Activated CD4-positive, alpha-beta T cell treated with anti-CD3 and anti-CD28 coated beads for 36 hours (primary cell): ENCODE measurements at places on chromosomes 2 and 18. TPM values are rescaled to one million over a fixed set of nuclear protein-coding genes. Genes with fewer than 3 reads are reported as not detected.

DNA sequence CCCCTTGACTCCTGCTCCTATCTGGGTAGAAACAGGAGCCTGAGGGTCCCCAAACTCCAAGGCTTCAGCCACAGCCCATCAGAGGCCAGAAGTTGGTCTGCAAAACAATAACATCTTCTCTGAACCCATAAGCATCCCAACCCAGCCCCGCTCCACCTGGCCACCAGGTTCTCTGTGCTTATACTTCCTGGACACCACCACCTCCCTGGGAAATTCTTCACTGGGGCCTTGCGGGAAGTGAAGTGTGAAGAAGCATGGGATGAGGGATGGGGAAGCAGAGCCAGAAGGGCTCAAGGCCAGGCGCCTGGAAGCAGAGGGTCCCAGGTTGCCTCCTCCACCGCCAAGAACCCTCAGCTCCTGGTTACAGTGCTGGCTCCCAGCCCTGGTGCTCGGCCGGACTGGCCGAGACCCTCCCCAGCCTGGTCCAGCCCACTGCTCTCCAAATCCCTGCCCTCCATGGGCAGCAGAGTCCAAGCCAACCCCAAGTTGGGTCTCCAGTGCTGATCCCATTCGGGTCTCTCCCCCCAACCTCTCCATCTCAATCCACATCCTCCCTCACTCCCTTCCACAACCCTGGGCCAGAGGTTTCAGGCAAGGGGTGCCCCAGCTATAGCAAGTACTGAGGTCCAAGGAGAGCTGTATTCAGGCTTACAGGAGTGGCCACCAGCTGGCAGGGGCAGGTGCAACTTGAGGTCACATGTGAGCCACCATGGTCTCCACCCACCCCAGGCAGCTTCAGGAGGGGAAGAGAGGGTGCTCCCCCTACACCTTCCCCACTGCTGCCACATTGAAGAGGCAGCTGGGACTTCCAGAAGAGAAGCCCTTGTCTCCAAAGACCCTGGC is 60.7 kb downstream of the TNS1 start:
- H3K4me3 ChIP-seq = no peak overlapping the region
- no peak for DNase-seq
- peaks cover 22% of the 10 kb centered on the region for H3K27me3 ChIP-seq
- H3K4me1 ChIP-seq = no peaks in the 10 kb centered on the region

- DNase-seq = no peak
- peaks cover 73% of the 10 kb centered on the region for H3K4me1 ChIP-seq
- no peaks in the 10 kb centered on the region for H3K27me3 ChIP-seq
- peaks cover 40% of the 10 kb centered on the region for H3K36me3 ChIP-seq
Measured at GRCh38 chr2:98726205-98726604, 4.7 kb downstream of the MGAT4A start.

DNA sequence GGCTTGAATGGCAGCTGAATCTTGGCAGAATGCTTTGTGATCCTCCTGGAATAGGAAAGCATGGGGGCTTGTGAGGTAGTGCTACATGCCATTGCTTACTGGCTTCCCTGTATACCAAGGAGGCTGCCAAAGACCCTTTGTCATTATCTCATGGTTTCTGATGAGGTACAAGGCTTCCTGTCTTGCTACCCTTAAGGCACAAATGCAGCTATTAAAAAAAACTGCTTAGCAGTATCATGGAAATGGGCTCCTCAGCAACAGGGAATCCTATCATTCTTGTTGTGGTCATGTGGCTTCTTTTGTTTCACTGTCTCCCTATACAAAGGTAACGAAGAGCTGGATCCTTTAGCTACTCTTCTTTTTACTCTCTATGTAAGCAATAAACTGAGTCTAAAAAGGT is 6.6 kb upstream of the KANSL1L start:
- H3K27me3 ChIP-seq = peaks cover under 1% of the 10 kb centered on the region
- H3K4me3 ChIP-seq = no peak overlapping the region
- no peak for DNase-seq
- peaks cover 18% of the 10 kb centered on the region for H3K4me1 ChIP-seq
- H3K27ac ChIP-seq = no peak overlapping the region

GRCh38 chr18:57026316-57026715 is 120.6 kb upstream of the BOD1L2 start:
- no peak for DNase-seq
- H3K27ac ChIP-seq = no peak overlapping the region
- peaks cover 6% of the 10 kb centered on the region for H3K4me1 ChIP-seq
- H3K36me3 ChIP-seq = peaks cover 20% of the 10 kb centered on the region
- no peak overlapping the region for H3K4me3 ChIP-seq

DNA sequence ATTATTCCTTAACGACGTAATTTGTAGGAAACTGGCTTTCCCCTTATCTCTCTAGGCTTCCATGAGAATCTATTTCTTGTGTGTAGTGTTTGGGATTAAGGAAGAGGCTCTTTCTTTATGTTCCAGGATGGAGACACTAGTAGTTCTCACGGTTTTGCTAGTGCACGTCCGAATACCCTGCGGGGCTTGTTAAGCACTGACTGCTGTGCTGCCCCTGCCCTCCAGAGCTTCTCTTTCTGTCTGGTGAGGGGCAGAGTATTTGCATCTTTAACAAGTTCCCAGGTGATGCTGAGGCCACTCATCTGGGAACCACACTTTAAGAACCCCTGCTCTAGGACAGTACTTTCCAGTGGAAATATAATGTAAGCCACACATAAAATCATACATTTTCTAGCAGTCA is 76.4 kb downstream of the SPATS2L start:
- H3K4me3 ChIP-seq = no peak overlapping the region
- H3K27me3 ChIP-seq = no peaks in the 10 kb centered on the region
- no peak for DNase-seq
- H3K27ac ChIP-seq = peak overlapping the region; percentile 67
- H3K36me3 ChIP-seq = no peaks in the 10 kb centered on the region

DNA sequence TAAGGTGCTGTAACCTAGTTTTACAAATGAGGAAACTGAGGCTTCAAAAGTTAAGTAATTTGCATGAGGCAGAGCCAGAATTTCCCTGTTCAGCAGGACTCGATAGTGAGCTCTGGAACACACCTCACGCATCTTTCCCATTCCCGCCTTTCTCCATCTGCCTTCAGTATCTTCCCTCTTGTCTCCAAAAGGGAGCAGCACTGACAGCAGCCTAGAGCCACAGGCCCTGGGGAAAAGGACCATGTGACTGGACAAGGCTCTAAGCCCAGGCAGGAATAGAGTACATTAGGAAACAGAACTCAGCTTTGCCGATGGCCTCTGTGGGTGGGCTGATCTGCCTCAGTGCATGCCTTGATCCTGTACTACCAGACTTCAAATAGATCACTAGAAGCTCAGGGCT is 21.5 kb downstream of the GPR155 start:
- no peak overlapping the region for H3K4me3 ChIP-seq
- H3K27ac ChIP-seq = no peak overlapping the region
- no peaks in the 10 kb centered on the region for H3K4me1 ChIP-seq

GRCh38 chr2:124018890-124019289 is 6.2 kb upstream of the CNTNAP5 start:
- no peak for DNase-seq
- H3K27ac ChIP-seq = no peak overlapping the region
- peaks cover 3% of the 10 kb centered on the region for H3K27me3 ChIP-seq

DNA sequence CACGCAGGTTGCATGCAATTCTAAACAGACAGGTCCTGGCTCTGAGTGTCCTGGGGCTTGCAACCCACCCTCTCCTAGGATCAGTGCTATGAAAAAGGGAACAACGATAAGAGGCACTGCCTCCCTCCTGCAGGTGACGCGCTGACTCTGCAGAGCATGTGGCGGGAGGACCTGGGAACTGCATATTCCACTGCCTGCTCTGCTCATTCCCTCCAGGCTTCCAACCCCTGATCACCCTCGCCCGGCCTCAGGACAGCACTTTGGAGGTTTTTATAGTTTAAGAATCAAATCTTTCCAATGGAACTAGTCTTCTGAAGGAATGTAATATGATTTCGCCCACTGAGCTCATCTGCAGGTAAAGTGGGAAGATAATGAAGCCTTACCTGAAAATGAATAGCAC is 8.5 kb downstream of the CHST10 start:
- H3K27ac ChIP-seq = no peak overlapping the region
- no peaks in the 10 kb centered on the region for H3K4me1 ChIP-seq
- DNase-seq = no peak
- peaks cover 8% of the 10 kb centered on the region for H3K36me3 ChIP-seq
- no peak overlapping the region for H3K4me3 ChIP-seq

GRCh38 chr2:2226326-2226725 is 104.7 kb downstream of the MYT1L start:
- H3K4me3 ChIP-seq = no peak overlapping the region
- DNase-seq = no peak
- no peak overlapping the region for H3K27ac ChIP-seq
- H3K4me1 ChIP-seq = no peaks in the 10 kb centered on the region
- no peaks in the 10 kb centered on the region for H3K36me3 ChIP-seq
- peaks cover 4% of the 10 kb centered on the region for H3K27me3 ChIP-seq

- peaks cover 33% of the 10 kb centered on the region for H3K27me3 ChIP-seq
- DNase-seq = peak; percentile 13
- H3K36me3 ChIP-seq = no peaks in the 10 kb centered on the region
- no peak overlapping the region for H3K27ac ChIP-seq
- H3K4me1 ChIP-seq = peaks cover 8% of the 10 kb centered on the region
Measured at GRCh38 chr18:7116792-7117389, 706 bp downstream of the LAMA1 start.

- no peak for DNase-seq
- peaks cover 26% of the 10 kb centered on the region for H3K4me1 ChIP-seq
- peaks cover 44% of the 10 kb centered on the region for H3K36me3 ChIP-seq
- no peaks in the 10 kb centered on the region for H3K27me3 ChIP-seq
Measured at GRCh38 chr2:27991146-27991545, 100.6 kb downstream of the BABAM2 start.

- no peaks in the 10 kb centered on the region for H3K36me3 ChIP-seq
- H3K27me3 ChIP-seq = no peaks in the 10 kb centered on the region
- no peaks in the 10 kb centered on the region for H3K4me1 ChIP-seq
- no peak overlapping the region for H3K27ac ChIP-seq
- no peak overlapping the region for H3K4me3 ChIP-seq
Measured at GRCh38 chr2:15664273-15665066, 72.8 kb downstream of the DDX1 start.

- H3K36me3 ChIP-seq = no peaks in the 10 kb centered on the region
- peak overlapping the region; percentile 37 for H3K27ac ChIP-seq
- peaks cover 27% of the 10 kb centered on the region for H3K4me1 ChIP-seq
- no peak overlapping the region for H3K4me3 ChIP-seq
Measured at GRCh38 chr2:28348149-28348567, 44.5 kb upstream of the FOSL2 start.

DNA sequence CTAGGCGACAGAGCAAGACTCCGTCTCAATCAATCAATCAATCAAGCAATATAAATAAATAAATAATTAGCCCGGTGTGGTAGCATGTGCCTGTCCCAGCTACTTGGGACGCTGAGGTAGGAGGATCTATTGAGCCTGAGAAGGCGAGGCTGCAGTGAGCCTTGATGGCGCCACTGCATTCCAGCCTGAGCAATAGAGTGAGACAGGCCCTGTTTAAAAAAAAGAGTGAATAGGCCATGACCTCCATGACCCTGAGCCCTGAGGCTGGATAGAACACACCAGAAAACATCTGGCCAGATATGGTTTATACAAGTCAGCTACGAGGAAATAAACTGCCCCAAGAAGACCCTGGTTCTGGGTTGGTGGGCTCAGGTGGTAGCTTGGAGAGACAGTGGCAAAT is 20.4 kb upstream of the SEMA4C start:
- no peak overlapping the region for H3K4me3 ChIP-seq
- DNase-seq = no peak

DNA sequence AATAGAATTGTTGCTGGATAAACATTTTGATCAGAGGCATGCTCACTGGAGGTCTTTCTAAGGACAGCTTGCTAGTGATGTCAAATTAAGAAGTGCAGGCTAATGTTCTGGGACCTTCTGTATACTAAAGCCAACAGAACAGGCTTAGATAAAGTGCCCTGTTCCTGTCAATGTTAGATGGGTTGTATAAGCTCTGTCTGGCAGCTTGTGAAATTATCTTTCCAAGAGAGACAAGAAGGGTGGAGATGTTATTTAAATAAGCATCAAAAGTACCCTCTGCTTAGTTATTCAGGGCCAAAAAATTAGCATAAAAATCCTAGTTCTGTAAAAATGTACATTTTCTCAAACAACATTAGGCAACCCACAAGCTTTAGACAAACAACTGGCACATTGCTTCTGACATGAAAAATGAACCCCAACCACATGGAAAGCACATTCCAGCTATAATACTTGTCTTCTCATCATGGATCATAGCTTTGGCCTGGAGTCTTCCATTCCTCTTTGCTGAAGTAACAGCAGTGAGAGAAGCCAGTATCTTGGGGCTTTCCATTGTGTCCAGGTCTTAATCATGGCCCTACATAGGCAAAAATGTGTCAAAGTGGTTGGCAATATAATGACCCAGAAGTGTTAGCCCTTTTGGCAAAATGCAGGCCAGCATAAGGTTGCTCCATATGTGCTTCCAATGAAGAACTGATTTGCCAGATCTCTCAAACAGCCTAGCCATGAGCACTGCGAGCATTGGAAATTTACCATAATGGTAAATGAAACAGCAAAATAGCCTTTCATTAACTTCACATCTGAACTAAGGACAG is 478.1 kb upstream of the ZNF804A start:
- DNase-seq = no peak
- no peak overlapping the region for H3K4me3 ChIP-seq
- no peak overlapping the region for H3K27ac ChIP-seq
- H3K4me1 ChIP-seq = no peaks in the 10 kb centered on the region
- H3K27me3 ChIP-seq = no peaks in the 10 kb centered on the region

DNA sequence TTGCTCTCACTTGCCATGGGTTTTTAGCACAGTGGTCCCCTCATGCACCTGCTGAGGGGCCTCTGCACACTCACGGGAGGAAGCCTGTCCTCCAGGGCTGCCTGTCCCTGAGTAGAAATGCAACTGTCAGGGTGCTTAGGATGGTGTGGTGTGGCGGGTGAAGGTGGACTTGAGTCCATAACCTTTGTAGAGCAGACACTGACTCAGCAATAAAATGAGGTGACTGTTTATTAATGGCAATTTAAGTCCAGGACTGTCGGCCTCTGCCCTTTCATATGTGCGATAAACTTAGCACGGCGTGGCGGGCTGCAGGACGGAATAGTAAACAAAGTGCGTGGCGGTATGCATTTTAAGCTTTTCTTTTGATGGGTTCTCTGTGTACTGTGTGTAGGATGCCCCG is 188.2 kb downstream of the LDLRAD4 start:
- no peaks in the 10 kb centered on the region for H3K27me3 ChIP-seq
- no peak overlapping the region for H3K27ac ChIP-seq
- peaks cover 5% of the 10 kb centered on the region for H3K4me1 ChIP-seq
- H3K4me3 ChIP-seq = no peak overlapping the region
- no peak for DNase-seq

DNA sequence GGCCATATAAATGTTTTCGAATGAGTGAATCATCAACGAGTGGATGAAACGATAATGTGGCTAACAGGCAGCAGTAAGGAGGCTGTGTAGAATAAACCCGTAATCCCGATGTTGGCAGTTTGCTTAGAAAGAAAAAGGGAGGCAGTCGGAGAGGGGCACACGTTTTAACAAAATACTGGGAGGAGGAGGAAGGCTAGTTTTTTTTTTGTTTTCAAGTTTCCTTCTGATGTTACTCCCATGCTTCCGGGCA is 476 bp upstream of the MSH2 start:
- peak overlapping the region; percentile 98 for H3K27ac ChIP-seq
- peaks cover 31% of the 10 kb centered on the region for H3K4me1 ChIP-seq
- no peak for DNase-seq
- H3K27me3 ChIP-seq = no peaks in the 10 kb centered on the region
- peak overlapping the region; percentile 84 for H3K4me3 ChIP-seq

CGREF1 gene
- total RNA-seq = 6.4 TPM

SIX3 gene
- not detected for total RNA-seq

GLS gene
- 242 TPM for total RNA-seq

SFT2D3 gene
- 2.8 TPM for total RNA-seq

KLHL30 gene
- total RNA-seq = not detected

CARF gene
- 9.0 TPM for total RNA-seq

IL1RL1 gene
- total RNA-seq = 0.26 TPM

CLIP4 gene
- 22.7 TPM for total RNA-seq

FER1L5 gene
- not detected for total RNA-seq
